LHCN-M2 (cell line): ENCODE measurements at places on chromosomes 12 and 14. TPM values are rescaled to one million over a fixed set of nuclear protein-coding genes. Genes with fewer than 3 reads are reported as not detected.

Gene GLTP
- 51.7 and 74.8 TPM in 2 replicates for total RNA-seq

Gene TAS2R8
- not detected in 2 replicates for total RNA-seq

Gene SLC17A8
- total RNA-seq: not detected in 2 replicates

Gene CEBPE
- 0.11 TPM in 1 of 2 replicates, not detected in the other for total RNA-seq

Gene RNASE7
- not detected in 2 replicates for total RNA-seq

Gene KLRC2
- 0.96 and 2.0 TPM in 2 replicates for total RNA-seq

Gene PPP4R4
- total RNA-seq: 0.19 and 0.40 TPM in 2 replicates

Gene ACSS3
- 5.0 and 6.8 TPM in 2 replicates for total RNA-seq
